ENCODE measurements at places on chromosomes 12 and 14.

DNA sequence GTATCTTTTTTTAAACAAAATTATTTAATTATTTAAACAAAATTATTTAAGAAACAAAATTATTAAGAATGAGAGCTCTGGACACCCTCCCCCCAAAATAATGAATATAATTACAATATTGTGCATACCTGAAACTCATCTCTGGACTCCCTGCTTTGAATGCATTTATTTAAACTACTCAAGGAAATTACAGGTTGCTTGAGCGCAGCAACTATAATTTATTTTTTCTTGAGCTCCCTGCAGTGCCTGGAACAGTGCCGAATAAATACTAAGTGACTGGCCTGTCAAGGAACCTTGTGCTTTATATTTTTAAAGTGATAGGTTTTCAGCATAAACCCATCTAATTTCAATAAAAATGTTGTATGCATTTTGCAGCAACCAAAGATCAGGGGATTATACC, 93.9 kb downstream of the KCNC2 start:
- no peak for DNase-seq

GRCh38 chr14:64324895-64325294, 30.7 kb upstream of the ESR2 start:
- no peak for DNase-seq

GRCh38 chr12:131330106-131330815, 376.6 kb downstream of the ADGRD1 start:
- DNase-seq, result no peak

- DNase-seq, result no peak
Observed at GRCh38 chr12:39037115-39037514, 131.7 kb upstream of the CPNE8 start.

- no peak for DNase-seq
Observed at GRCh38 chr12:57223191-57224165, 6.0 kb upstream of the SHMT2 start.

DNA sequence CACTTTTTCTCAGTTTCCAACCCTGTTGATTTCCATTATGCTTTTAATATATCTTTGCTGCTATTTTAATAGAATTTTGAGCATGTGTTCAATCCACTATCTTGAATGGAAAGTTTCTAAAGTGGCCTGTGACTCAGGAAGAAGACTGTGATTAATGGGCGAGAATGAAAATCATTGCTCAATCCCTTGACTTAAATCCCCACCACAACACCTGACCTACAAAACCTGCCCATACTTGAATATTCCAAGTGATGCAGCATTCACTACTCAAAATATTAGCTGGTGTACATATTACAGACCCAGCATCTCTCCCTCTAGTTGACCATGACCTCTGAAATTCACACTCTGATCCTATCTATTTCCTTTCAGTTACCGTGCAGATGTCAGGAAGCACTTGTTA, 1.3 kb upstream of the OAS3 start:
- DNase-seq, result no peak

- no peak for DNase-seq
Observed at GRCh38 chr14:99838639-99839134, 45.5 kb downstream of the EML1 start.

DNA sequence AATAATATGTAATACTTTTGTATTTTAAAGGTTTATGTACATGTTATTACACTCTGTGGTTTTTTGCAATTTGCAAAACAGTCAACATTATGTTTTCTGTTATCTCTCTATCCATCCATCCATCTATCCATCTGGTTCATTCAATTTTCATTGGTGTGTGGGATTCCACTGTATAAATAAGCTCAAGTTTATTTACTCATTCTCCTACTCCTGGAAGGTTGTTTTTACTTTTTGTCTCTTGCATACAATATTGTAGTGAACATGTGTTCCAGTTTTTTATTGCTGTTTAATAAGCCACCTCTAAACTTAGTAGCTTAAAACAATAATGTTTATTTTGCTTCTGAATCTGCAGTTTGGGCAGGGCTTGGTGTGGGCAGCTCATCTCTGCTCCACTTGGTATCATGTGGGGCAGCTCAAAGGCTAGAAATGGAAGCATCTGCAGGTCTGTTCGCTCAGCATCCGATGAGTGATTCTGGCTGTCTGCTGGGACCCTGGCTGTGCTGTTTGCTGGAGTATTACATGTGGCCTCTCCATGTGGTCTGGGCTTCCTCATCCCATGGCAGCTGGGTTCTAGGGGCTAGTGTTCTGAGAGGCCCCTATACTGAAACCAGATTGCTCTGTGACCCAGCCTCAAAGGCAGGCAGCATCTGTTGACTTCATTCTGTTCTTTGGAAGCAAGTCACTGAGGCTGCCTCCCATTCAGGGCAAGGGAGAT, 98.8 kb downstream of the SLC25A47 start:
- no peak for DNase-seq

GRCh38 chr14:75453817-75454434, 26.1 kb downstream of the JDP2 start:
- peak; percentile 59 for DNase-seq

DNA sequence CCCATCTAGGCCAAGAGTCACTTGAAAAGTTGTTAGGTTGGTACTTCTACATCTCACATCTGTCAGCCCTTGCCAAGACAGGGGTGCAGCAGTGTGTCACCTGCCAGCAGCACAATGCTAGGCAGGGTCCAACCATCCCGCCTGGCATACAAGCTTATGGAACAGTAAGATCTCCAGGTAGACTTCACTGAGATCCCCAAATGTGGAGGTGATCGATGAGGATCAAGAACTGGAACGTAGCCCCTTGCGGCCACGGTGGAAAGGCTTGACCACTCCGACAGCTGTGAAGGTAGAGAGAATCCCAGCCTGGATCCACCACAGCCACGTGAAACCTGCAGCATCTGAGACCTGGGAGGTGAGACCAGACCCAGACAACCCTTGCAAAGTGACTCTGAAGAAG, 696.0 kb upstream of the LMO3 start:
- DNase-seq, result no peak

DNA sequence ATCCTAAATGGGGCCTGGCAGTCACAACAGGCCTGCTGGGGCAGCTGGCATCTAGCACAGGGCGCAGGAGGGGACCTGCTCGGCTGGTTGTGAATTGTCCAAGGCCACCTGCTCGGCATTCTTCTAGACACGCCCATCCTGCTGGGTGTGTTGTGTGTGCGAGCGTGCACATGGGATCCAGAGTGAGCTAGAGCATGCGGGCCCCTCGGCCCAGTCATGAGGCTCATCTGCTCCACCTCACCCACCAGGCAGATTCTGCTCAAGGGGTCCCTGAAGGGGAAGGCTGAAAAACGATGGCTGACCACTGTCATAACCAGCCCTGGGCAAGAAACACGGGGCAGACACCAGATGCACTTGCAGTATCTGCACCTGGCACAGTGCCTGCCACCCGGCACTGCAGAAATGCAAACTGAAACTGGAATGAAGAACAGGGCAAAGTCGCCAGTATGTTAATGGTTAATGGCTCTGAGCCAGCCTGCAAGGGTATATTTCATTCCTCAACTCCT, 31.8 kb downstream of the MAX start:
- no peak for DNase-seq

GRCh38 chr14:105324080-105324778, 9.7 kb downstream of the PACS2 start:
- no peak for DNase-seq

GRCh38 chr12:49091056-49091835, 3.4 kb downstream of the DHH start:
- no peak for DNase-seq

DNA sequence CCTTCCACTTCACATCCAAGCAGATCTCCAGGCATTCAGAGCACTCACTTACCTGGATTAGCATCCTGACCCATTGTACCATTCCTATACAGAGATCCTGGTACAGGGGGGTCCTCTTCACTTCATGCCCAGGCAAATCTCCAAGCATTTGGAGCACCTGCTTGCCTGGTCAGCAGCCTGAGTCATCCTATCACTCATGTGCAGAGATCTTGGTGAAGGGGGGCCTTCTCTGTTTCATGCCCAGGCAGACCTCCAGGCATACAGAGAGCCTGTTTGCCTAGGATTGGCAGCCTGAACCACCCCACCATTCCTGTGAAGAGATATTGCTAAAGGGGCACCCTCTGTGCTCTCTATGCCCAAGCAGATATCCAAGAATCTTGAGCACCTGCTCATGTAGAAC, 111.1 kb upstream of the CCDC175 start:
- DNase-seq, result no peak

DNA sequence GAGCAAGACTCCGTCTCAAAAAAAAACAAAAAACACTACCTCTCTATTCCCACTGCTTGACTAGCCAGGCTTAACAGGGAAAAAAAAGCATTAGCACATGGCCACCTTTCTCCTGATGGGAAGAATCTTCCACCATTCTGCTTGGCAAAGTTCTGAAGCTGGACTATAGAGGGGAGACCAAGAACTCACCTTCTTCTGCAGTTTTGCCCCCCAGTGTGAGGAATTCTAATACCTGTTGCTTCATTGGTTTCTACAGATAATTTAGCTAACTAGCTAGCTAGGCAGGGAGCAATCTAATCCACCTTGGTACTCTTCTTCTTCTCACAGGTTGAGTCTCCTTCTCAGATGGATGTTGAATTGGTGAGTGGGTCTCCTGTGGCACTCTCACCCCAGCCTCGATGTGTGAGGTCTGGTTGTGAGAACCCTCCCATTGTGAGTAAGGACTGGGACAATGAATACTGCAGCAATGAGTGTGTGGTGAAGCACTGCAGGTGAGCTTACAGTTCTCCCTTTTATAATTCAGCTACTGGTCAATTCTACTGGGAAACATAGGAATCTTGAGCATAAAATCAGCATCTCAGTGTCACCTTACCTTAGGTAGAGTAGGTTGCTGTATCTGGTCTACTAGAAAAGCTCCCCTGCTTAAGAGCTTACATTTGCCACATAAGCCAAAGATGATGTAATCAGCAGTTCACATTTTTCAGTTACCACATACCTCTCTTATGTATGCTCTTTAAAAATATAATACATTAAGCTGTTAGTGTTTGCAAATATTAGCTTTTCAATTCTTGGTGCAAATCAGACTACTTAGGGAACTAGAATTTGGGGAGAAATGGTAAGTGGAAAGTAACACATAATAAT, 16.0 kb downstream of the METTL3 start:
- no peak for DNase-seq

DNA sequence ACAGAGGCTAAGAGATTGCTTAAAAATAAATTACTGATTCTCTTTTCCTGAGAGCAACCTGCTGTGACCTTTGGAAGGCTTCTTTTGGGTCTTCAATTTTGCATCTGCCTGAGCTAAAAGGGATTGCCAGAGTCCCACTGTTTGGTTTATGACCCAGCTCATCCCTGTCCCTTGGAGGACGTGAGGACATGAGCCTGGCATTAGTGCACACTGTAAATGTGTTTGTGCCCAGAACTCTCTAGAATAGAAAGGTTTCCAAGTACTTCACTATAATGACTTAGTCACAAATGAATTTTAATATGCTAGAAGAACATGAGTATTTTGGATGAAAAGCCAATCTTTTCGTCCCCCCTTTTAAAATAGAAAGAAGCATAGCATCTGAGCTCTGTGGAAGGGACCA, 47.1 kb upstream of the CDKN3 start:
- DNase-seq, result no peak

DNA sequence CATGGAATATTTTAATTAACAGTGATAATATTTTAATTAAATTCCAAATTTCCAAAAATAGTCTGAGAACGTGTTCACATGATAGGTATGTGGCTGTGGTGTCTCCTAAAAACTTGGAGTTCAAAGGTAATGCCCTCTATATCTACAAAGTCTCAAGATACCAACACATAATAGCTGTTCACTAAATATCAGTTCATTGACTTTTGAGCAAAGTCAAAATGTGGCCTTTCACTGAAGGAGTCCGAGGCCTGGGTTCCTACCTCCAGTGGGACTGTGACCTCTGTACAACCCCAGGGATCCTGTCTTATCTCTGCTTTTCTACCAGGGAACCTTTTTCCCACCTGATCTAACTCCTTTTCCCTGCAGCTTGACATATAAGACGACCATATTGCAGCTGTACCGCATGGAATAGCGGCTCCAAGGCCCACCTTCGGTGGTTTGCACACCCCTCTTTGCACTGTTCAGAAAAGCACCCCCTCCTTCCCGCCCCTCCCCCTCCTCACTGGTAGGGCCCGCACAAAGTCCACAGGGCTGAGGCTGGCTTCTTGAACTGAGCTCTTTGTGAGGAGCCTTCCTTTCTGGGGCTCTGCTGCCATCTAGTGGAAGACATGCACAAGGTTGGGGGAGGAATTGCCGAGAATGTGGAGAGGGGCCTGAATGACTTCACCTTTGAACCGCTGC, 3.1 kb downstream of the CCND2 start:
- DNase-seq, result peak; percentile 92

DNA sequence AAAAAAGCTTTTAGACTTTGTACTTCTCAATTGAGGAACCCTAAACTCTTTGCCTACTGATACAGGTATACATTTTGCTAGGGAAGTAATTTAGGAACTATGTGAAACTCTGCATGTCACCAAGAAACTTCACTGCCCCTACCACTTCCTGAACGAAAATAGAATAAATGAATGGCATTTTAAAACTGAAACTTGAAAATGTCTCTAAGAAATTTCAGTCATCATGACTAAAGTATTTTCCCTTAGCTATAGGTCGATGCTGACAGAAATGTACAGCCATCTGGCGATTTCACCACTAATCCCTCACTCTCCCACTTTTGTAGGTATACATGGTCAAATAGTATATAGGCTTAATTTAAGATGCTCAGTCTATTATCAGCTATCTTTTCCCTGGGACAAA, 194.9 kb upstream of the SYT10 start:
- DNase-seq, result no peak

- DNase-seq, result no peak
Observed at GRCh38 chr12:5565933-5566599, 134.2 kb downstream of the NTF3 start.

DNA sequence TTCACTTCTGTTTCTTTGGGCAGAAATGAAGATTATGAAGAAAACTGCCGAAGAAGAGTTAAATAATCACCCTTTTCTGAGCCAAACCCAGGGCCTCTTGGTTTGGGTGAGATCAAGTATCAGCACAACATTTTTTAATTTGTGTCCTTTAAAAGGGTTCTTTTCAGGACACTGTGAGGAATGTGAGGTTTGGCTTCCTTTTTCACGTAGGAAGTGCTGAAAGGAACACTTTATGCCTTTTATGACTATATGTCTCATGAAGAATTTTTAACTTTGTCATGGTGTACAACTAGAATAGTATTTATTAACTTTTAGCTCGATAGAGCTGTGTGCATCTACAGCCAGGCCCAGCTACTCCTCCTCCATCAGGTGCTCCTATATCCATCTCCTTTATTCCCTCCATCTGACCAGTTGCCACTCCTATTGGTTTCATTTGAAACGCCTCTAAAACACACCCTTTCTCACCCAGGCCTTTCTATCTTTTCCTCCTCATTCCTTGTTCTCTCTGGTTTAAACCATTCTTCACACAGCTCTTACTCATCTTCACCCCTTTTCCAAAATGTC, 103.6 kb upstream of the LRIG3 start:
- no peak for DNase-seq

DNA sequence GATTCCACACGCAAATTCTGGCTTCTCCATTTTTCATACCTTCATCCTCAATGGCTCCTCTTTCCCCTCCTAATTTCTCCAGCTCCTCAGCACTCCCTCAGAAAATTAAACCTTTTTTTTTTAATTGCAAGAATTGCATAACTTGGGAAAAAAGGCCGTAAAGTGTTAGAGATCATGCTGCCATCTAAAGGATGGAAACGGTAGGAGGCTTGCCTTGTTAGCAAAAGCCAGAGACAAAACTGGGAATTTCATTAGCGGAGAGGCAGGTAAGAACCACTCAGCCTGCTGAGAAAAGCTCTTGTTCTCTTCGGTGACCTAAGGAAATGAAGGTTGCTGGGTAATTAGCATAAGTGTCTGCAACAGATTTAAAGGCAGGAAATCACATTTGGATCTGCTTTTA, 204.3 kb downstream of the AEBP2 start:
- DNase-seq, result no peak

All from activated CD4-positive, alpha-beta T cell treated with anti-CD3 and anti-CD28 coated beads, Interleukin-2, amount 10 ng/mL, durations not matched to agents 7 days and 5 days (primary cell).